ENCODE measurements at places on chromosomes 5 and 9.

GRCh38 chr5:158099571-158100105 lies 240.7 kb upstream of the CLINT1 start:
- no peak for DNase-seq

DNA sequence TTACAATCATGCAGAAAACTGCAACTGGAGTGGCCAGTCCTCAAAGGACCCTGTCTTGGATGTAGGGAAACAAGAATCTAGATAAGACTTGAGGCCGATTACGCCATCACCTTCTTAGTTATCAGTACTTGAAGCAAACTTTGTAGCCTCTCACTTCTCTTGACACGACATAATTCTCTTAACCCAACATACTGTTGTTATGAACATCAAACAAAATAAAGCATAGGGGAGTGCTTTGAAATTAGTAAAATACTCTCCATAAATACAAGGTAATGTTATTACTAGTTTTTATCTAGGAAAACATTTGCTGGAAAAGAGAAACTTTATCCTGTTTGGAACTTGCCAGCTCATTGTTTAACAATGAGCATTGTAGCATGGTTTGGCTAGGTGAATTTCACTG lies 574.9 kb upstream of the DMAC1 start:
- DNase-seq, result no peak

GRCh38 chr9:132541870-132542830 lies 40.3 kb upstream of the BARHL1 start:
- DNase-seq, result no peak

- DNase-seq, result no peak
Measured at GRCh38 chr5:1411099-1411498, 34.1 kb downstream of the SLC6A3 start.

GRCh38 chr9:85943757-85944430 lies 2.9 kb downstream of the NAA35 start:
- no peak for DNase-seq

DNA sequence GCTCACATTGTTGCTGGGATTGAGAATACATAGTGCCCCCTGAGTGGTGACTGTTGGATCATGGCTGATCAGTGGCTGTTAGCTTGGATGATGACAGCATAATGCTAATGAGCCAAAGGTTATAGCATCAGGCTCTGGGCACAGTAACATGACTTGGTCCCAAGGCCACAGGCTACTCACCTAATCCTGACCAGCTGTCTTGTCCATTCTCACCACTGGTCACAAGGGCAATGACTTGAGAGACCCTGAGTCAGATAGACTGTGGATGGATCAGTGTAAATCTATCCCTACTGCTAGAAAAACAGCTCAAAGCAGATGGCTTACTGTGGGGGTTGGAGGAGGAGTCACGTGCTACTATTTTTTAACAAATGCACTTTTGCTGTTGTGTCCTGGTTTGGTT lies 74.7 kb downstream of the AOPEP start:
- DNase-seq, result no peak

DNA sequence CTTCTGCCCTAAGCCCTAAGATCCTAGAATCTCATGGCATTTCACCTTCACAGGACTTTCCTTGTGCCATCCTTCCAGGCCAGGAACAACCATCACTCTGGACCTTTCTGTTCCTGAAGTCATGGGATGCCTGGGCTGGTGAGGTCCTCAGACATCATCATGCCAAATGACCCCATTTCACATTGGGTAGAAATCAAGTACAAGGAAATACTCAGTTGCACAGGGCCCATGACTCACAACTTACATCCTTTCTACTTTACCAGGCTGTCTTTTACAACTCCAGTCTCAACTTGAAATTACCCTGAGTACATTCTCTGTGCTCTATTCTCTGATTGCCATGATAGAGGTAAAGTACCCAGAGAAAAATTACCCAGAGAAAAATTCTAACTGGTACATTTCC lies 167.1 kb downstream of the PIK3R1 start:
- DNase-seq, result no peak

- no peak for DNase-seq
Measured at GRCh38 chr5:172574871-172575223, 66.2 kb upstream of the NEURL1B start.

DNA sequence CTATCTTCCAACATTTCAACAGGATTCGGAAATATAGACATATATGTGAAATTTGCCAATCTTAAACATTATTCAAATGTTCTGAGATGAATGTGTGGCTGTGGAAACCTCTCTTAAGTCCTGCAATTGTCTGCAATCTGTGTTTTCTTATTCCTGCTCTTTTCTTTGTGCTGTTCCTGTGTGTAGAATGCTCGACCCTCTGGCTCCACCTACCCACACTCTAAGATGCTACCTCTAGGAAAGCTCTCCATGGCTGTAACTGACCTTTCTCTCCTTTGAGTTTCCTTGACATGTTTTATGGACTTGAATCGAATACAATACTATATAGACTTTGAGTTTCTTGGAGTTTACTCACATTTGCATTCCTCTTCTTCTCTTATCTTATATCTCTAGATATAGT lies 120.6 kb upstream of the ASTN2 start:
- no peak for DNase-seq

GRCh38 chr9:83266331-83266665 lies 203.4 kb upstream of the RASEF start:
- DNase-seq, result no peak

DNA sequence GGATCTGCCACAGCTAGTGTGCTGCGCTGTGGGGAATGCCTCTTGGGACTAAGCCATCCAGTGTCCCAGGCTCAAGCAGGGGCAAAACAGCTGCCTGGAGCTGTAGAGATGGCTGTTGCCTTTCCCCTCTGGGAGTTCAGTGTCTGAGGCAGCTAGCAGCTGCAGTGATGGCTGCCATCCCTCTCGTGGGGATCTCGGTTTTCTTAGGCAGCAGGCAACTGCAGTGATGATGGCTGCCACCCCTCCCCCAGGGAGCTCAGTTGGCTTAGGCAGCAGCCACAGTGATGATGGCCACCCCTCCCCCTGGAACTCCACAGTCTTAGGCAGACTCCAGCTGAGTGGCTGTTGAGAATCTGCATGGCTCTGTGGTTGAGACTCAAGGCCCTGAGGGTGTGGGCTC lies 1389.2 kb upstream of the NUDT12 start:
- no peak for DNase-seq

DNA sequence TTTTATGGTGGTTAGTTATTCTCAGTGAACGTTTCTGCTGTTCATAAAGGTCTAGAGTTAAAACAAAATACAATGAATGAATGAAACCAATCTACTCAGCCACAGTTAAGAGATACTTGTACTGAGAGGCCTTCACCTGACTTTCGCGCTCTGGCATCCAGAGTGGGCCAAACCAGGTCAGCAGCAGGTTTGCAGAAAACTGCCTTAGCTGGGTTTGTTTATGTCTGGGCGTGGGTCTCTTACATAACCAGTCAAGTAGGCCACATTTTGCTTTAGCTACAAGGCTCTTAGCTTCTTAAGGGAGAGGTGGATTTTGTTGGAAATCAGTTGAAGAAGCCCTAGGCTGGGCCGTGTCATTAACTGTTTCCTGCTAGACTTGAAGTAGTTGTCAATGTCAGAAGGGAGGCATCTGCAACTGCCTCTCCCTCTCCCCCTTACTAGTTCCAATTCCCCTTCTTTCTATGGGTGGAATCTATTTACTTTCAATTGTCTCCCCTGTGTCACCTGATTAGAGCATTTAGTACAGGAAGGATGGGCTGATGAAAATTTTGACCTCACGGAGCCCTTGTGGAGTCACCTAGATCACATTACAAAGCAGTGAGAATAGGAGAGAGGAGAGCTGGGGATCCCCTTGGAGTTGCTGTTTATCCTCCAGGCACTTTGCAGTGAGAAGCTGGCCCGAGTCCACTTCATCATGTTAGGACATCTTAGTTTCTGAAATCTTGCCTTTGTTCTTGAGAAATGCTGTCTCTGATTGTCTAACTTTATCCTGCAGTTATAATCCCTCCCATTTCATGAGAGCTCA lies 200.5 kb downstream of the ARHGEF28 start:
- DNase-seq, result peak; percentile 88

GRCh38 chr9:96241391-96241809 lies 60.6 kb downstream of the HSD17B3 start:
- no peak for DNase-seq

GRCh38 chr9:127463911-127464310 lies 12.6 kb downstream of the LRSAM1 start:
- no peak for DNase-seq

GRCh38 chr5:135553688-135554462 lies 18.1 kb upstream of the NEUROG1 start:
- peak; percentile 13 for DNase-seq

DNA sequence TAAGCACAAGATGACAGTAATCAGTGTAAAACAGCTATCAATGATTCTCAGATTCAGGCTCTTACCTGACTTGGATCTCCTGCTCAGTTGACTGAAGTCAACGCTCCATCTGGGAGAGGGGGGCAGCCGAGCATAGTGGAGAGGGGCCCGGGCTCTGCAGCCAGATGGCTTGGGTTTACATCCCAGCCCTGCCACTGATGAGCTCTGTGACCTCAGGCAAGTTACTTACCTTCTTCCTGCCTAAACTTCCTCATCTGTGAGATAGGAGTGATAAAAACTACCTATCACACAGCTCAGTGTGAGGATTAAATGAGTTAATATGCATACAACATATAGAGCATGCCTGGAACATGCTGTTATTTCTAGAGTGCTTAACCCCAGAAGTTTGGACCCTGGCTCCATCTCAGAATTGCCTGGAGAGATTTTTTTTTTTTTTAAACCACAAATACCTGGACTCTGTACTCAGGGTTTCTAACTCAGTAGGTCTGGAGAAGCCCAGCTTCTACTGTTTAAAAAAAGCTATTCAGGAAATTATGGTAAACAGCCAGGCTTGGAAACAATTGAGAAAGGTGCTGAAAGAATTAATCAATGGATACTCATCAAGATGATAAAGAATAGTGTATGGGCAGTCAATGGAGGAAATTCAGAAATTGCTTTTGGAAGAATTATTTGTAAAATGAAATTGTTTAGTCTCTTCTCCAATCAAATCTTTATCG lies 72.2 kb downstream of the ANKRD55 start:
- DNase-seq, result no peak
